ENCODE measurements at places on chromosomes 2 and 18.

DNA sequence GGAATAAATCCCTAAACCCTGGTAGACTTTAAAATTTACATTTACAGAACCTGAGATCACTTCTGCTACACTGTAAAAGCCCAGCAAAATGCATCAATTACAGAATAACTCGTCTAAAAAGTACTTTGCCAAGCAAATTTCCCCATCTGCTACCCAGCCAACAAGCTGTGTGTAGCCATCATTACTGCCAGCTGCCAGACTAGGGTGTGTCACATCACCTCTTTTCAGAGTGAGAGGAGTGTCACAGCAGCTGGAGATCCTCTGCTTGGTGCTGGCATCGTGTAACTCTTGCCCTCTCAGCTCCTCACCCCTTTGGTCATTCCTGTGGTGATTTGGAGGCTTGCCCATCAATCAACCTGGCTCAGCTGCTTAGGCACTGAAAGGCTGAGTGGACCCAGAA lies 340.4 kb upstream of the MMADHC start:
- DNase-seq, result no peak

DNA sequence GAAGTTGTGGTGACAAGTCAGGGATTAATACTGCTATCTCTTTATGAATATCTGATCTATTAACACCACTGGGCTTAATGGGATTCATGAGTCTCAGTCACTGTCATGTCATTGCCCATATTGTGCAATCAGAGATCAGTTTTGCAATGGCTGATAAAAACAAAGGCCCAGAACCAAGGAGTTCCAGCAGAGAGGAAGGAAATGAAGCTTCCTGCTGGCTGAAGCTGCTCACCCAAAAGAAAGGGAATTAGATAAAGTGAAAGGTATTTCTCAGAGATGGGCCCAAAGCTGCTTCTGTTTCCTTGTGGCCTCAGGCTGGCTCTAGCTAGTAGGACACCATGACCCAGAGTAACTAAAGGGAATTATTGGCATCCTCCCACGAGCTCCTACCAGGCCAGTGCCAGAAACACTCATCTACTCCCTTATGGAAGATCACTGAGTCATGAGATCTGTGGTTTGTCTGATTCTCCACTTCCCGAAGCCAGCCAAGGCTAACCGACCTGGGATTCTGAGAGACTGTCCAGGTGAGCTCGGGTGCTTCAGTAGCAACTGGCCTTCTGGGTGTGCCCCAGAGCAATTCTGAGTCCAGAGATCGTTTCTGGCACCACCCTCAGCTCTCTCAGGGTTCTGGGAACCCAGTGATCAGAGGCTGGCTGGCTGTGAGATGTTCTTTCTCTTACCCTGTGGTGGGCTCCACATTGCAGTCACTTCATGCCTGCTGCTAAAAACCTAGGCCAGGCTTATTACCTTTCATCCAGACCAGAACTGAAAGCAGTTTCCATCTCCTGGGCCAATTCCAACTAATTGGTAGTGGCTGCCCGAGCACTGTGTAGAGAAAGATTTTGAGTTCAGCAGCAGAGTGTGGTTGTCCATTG lies 129.5 kb upstream of the PELI1 start:
- no peak for DNase-seq

- no peak for DNase-seq
These were observed 42.6 kb downstream of the MCFD2 start for GRCh38 chr2:46872902-46873603.

- DNase-seq, result no peak
These were observed 2.1 kb downstream of the SERPINB2 start for GRCh38 chr18:63889626-63890025.

DNA sequence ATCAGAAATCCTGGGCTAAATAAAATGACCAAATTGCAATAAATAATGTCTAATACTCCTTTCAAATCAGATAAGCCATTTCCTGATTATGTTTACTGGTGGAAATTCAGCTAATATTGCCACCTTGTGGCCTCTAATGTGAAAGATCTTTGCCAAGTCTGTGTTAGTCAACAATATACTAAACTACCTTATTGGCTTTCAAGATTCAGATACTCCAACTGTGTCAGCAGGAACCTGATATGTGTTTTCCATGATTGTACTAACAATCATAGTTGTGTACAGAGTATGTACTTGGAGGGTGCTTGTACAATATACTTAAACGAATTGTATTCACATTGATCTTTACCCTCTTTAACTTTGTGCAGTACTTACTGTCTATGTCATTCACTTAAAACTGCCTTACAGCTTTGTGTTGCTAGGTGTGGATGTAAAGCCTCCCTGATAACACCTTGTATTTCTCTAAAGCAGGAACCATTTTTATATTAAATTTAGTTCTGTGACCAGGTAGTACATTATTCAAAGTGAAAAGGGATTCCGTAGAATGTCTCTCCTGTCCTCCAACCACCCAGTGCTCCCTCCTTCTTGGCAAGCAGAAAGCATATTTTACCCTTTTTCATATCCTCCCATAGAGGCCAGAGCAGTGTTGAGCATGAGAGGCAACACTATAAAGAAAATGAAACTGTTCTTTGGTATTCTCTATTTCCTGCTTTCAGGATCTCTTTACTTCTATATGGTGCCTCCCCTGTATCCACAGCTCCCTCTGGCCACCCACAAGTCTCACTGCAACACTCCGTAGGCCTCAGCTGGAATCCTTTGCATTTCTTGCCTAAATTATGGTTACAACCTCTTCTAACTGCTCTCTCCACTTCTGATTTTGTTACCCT lies 75.2 kb upstream of the C2orf15 start:
- no peak for DNase-seq

- no peak for DNase-seq
These were observed 213.9 kb downstream of the SH3RF3 start for GRCh38 chr2:109342930-109343329.

- no peak for DNase-seq
These were observed 50.0 kb downstream of the SLC8A1 start for GRCh38 chr2:40401896-40402295.

All from lower lobe of right lung (tissue), 2 donors.